ENCODE measurements at places on chromosomes 5 and 9.

- no peak for DNase-seq
Observed at GRCh38 chr9:74503666-74504065, 6.5 kb downstream of the RORB start.

DNA sequence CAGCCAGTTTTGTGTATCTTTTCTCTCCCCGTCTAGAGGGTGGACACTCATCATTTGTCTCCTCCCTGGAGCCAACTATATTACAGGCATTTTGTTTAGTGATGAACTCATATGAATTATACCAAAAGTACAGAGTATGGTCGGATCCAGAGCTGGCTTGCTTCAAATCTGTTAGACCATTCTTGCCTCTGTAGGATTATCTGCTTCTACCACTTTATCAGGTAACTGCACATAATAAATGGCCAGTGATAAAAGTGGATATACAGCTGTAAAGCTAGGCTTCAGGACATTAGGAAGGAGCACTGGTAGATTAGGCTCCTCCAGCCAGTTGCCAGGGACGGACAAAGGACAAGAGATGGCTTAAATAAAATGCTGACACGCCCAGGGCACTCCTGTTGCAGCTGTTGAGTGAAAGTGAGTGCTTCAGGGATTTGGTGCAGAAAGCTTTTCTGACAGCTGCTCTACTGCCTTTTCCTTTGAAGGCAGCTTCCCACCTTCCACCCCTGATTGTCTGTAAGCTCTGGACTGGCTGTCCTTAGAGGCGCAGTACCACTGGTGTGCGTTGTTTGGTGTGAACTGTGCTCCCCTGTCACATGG lies 259.2 kb downstream of the PDZD2 start:
- no peak for DNase-seq

DNA sequence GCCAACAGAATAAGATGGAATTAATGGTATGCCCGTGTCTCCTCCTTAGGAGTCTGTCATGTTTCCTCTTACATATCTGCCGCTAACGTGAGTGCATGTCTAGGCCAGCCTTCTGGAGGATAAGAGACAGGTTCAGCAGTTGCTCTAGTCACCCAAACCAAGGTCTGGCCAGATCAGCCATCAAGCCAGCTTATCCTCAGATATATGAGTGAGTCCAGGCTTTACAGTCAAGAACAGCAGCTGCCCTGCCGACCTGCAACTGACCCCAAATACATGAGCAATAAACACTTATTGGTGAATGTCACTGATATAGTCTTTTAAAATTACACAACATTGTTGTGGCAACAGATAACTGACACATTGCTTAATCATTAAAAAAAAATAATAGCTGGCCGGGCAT lies 123.5 kb downstream of the TSSK1B start:
- DNase-seq: no peak

- DNase-seq: peak; percentile 65
Observed at GRCh38 chr9:91422758-91423711, 597 bp downstream of the NFIL3 start.

- no peak for DNase-seq
Observed at GRCh38 chr5:1442222-1443145, 2.8 kb downstream of the SLC6A3 start.

- DNase-seq: no peak
Observed at GRCh38 chr5:32581010-32581785, 4.2 kb upstream of the SUB1 start.

DNA sequence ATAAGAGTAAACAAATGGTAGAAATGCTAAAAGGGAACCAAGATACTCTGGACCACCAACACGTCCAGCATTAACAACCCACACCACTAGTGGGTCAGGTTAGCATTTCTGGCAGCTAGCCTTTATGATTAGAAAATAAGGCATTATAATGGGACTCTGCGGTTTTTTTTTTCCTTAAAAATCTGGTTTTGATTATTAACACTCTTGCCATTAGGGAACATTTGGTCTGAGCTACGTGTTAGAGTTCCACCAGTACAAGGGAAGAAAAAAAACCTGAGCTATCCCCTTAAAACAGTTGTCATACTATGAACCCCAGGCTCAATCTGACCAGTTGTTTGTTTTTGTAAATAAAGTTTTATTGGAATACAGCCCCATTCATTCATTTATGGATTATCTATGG lies 110.4 kb downstream of the NTRK2 start:
- no peak for DNase-seq

- no peak for DNase-seq
Observed at GRCh38 chr9:113909421-113909820, 33.3 kb downstream of the ZNF618 start.

DNA sequence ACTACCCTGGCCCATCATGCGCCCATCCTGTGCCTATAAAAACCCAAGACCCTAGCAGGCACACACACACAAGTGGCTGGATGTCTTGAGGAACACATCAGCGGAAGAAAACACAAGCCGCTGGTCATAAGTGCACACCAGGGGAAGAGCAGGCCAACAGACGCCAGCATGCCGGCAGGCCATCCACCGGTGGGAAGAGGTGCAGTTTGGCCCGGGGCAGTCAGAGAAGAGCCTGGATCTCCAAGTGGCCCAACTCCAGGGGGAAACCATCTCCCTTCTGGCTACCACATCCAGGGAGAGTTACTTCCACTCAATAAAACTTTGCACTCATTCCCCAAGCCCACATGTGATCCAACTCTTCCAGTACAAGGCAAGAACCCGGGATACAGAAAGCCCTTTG lies 2001.3 kb upstream of the NUDT12 start:
- no peak for DNase-seq

DNA sequence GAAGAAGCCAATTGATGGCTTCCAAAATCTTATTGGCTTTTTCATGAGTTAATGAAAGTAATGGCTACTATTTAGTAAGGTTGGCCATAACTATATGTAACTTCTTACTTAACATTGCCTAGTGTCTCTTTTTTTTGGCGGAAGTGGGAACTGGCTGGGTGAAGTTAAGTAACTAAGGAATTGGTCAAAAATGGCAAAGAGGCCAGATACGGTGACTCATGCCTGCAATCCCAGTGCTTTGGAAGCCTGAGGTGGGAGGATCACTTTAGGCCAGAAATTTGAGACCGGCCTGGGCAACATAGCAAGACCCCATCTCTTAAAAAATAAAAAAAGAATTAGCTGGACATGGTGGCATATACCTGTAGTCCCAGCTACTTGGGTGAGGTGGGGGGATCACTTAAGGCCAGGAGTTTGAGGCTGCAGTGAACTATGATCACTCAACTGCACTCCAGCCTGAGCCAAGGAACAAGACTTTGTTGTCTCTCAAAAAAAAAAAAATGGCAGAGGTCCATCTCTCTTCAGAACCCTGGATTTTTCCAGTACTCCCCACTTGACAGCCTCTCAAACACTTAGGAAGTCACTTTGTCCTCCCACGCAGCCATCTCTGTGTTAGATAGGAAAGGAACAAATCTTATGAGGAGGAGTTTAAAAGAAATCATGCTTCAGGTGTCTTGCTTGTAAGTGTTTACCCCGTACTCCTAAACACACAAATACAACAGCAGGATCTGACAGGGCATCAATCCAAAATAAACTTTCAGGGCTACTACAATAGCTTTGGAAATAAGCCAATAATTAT lies 75.7 kb downstream of the TEK start:
- DNase-seq: no peak

DNA sequence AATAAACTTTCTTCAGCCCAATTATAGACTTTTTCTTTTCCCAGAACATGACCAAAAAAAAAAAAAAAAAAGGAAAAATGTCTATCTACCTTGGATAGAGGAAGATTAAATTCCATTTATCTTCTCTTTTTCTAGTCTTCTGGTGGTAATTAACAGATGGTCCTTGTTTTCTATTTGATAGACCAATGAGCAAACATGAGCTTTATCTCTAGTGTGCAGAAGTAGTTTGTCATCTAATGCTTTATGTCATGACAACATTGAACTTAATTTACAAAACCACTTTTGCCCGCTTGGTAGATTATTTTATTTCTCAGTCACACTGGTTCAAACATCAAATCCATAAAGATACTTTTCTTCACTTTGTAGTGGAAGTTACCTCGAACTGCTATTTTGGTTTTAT lies 69.5 kb upstream of the ELL2 start:
- DNase-seq: no peak

DNA sequence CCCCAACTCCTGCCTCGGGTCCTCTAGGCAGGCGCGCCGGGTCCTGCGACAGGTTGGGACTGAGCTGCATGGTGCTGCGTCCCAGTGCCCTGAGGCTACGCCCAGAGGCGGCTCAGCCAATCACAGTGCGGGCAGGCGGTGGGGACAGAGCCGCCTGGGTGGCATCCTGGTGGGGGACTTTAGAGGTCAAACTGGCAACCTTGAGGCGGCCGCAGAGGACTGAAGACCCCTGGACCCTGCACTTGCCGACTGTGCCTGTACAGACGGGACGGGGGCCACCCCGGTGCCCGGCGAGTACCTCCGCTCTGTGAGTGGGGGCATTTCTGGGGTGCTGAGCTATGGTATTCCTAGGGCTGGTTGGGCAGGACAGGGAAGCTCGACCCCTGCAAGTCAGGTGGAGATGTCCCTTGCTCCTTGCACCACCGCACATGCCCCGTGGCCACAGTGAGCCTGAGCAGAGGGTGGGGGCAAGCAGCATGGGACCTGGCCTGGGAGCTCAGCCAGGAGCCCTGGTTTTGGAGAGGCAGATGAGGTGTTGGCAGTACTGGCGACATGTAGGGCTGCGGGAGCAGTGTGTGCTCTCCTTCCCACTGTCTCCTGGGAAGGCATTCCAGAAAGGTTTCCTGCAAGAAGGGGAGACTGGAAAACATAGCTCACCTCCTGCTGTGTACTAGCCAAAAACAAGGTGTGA lies 45.5 kb downstream of the CTSL start:
- DNase-seq: no peak

- no peak for DNase-seq
Observed at GRCh38 chr9:105187781-105188180, 56.7 kb upstream of the SLC44A1 start.

DNA sequence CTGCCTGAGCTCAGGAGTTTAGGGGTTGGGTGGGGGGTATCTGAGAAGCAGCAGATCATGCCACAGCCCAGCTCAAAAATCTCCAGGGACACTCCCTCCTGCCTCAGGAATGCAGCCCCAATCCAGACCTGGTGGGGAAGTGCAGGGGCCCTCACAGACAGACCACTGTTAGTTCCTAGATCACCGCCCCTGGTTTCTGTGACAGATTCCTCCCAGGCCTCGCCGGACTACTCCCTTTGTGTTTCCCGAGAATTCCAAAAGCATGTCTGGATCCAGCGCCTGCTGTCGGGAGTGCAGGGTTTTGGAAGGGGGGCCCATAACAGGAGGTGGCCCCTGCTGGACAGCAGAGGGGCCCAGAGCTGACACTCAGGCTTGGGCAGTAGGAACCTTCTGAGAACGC lies 74.5 kb downstream of the CTSL start:
- no peak for DNase-seq

- DNase-seq: no peak
Observed at GRCh38 chr5:81948349-81948748, 23.5 kb upstream of the ATG10 start.

GRCh38 chr5:80976985-80977384 lies 16.8 kb downstream of the RASGRF2 start:
- DNase-seq: no peak

DNA sequence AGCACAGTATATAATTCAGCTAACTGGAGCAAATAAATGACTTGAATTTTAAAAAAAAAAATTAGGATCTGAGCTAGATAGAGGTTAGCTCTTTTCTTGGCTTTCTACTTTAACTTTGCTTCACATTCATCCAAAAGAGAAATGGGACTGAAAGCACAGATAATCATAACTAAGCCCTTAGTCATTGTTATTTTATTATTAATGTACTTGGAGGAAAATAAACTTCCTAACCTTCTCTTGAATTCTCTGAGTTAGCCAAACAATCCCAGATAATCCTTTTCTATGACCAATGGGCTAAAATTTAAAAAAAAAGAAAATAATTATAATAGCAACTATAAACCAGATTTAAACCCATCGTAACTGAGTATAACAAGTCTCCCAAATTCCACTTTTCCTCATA lies 57.6 kb upstream of the RASA1 start:
- no peak for DNase-seq

DNA sequence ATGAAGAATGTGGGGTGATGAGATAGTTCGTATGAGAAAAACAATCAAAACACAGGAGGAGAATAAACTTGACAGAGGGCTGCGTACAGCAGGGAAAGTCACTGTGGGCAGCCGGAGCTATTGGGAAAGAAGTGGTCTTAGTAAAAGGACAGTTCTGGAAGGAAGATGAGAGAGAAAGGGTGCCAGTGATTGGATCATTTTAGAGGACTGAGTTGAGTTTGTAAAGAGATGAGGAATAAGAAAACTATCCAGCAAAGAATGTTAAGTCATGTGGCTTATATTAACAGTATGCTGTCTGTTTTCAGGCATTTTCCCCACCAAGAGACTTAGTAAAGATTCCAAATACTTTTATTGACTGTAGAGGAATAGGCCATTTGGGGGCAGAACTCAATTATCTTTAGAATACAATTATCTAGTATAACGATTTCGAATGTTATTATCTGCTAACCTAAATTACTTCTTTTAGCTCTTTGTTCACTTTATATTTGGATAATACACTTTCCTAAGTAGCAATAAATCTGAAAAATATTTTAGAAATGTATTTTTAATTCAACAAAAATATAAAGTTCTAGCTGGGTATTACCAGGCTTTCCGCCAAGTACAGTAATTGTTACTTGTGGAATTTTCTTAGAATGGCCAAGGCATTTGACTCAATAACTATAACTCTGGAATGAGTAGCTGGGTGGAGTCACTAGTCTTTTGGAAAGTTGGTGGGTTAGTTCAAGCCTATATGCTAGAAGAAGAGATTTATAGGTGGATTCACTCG lies 15.5 kb upstream of the LOX start:
- DNase-seq: no peak

DNA sequence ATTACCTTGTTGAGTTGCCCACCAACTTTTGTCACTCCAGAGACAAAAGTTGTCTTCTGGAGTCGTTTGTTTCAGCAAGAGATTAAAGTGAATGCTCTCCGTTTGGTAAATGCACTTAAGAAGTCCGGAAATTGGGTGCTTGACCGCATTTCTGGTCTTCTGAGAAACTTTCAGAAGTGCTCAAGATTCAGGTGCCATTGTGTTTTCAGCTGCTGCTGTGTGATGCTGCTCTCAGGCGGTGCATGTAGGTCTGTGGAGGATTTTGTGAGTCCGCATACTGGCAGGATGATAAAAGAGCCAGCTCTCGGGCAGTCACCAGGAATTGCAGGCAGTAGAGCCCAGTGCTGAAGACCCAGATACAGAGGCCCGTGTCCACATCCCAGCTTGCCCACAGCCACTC lies 5.9 kb upstream of the NFIL3 start:
- DNase-seq: no peak

DNA sequence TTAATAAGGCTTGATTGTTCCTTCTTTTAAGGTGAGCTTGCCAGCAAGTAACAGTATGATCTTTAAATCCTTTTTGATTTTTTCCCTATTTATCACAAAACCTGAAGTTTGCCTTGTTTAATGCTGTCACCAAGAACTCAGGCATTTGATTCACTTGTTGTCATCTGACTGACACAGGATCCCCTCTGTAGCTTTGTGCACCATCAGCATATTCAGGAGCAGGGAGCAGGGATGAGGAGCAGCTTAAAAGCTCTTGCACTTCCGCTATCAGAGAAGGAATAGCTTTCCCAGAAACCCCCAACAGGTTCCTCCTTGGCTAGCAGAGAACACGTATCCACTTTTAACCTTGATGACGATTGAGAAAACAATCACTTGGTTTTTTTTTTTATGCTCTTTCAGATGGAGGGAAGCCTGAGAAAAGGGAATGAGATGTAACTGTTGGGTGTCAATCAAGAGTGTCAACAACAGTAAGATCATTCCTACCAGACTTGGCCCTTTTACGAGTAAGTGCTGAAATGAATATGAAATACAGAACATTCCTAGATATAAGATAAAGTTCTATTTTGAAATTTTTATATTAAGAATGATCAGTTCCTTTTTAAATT lies 433.1 kb upstream of the CDH18 start:
- no peak for DNase-seq
